Activated T-helper 1 cell treated with anti-CD3 and anti-CD28 coated beads, Interleukin-12 subunit alpha, Interleukin-12 subunit beta, Interleukin-2, Interleukin-4 antibody, amounts not matched to agents 30 ng/mL and 10 ng/mL and 1 ng/mL, durations not matched to agents 14 hours and 24 hours and 36 hours (primary cell): ENCODE measurements at places on chromosomes 13 and 19. TPM values are rescaled to one million over a fixed set of nuclear protein-coding genes. Genes with fewer than 3 reads are reported as not detected.

DNA sequence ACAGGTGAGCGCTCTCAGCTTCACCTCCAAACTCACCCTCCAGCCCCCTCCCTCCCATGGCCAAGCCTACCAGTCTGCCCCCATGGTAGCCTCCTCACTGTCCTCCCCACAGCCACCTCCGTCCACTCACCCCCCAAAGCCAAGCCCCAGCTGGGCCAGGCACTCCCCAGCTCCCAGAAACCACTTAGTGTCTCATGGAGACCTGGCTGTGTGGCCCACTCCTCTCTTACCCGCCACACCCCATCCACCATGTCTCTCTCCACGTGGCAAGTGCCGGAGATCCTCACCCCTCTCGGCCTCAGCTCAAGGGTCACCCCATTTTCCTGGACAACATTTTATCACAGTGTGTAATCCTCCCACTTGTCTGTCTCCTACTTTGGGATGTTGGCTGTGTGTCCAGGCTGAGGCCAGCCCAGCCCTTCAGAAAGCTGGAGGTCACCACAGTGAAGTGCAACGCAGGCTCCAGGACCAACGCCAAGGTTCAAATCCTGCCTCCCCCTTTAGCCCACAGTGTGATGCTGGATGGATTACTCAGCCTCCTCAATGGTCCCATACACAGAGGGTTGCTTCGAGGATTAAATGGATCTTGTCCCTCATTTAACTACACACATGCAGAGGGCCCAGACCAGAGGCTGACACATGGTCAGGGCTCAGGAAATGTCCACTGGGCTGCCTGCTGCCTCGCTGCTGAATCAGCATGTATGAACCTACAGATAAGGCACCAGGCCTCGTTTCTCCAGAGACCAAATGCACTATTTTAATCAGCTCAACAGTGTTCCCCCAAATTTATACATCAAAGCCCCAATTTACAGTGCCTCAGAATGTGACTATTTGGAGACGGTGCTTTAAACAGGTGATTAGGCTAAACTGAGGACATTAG is 71.3 kb downstream of the CEBPG start:
- no peak for DNase-seq

GRCh38 chr13:73861136-73861535 is 273.1 kb downstream of the KLF12 start:
- DNase-seq, result no peak

DNA sequence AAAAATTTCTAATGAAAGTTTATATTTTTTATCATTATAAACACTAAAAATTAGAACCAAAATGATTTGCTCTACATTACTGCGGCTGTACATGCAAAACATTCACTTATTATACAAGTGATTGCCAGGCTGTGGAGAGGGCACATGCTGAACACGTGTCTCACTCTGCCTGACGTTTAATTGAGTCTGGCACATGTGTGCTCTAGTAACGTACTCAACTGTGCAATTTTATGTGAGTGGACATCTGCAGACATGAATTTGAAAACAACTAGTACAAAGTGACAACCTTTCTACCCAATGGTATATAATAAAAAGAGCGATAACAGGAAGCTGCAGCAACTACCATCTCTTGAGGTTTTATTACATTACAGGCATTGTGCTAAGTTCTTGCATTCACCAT is 341.4 kb downstream of the KLF12 start:
- DNase-seq, result no peak

- DNase-seq, result no peak
Measured at GRCh38 chr19:11138601-11139300, 16.8 kb downstream of the SPC24 start.

Gene POSTN
- total RNA-seq, result not detected in 2 replicates

DNA sequence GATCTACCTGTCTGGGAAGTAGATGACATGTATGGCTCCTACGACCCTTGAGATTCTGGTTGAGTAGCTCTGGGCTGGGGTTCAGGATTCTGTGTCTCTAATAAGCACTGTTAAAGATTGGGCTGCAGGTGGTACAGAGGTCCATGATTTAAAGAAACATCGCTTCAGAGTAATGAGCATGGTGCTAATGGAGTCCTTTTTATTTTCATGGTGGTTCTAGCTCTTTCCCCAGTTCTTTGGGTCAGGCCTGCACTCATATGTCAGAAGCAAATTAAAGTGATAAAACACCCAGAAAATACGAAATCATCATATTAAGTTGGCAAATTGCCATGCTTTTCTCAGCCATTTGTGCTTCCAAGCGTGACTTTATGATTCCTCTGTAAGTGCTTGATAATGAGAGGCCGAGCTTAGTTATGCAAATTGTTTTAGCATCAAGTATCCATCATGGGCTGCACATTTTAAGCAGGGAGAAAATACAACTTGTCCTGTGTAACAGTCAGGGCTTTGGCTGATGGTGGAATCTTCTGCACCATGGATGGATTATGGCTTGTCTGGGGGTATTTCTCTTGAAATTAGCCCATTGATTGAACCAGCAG is 45.1 kb downstream of the MTUS2 start:
- DNase-seq, result no peak
